ENCODE measurements at places on chromosomes 1 and 21. TPM values are rescaled to one million over a fixed set of nuclear protein-coding genes. Genes with fewer than 3 reads are reported as not detected.

Gene TNNT2
- 10.0 TPM for total RNA-seq

Gene KRTAP13-2
- total RNA-seq, result not detected

Gene DISP3
- total RNA-seq, result 30.2 TPM

Gene PGLYRP4
- total RNA-seq, result 0.27 TPM

Gene CD247
- 0.77 TPM for total RNA-seq

Gene TESK2
- total RNA-seq, result 4.8 TPM

Gene MCOLN2
- 0.71 TPM for total RNA-seq

Gene KCNE2
- total RNA-seq, result not detected

Gene ZC3H11A
- 160 TPM for total RNA-seq

Gene AGPAT3
- 74.8 TPM for total RNA-seq

Gene CHI3L1
- total RNA-seq, result 6.3 TPM

Gene DISC1
- total RNA-seq, result 37.0 TPM

Gene EDN2
- 1.6 TPM for total RNA-seq

Gene KAZN
- 22.5 TPM for total RNA-seq

Gene ATP1A4
- total RNA-seq, result 0.60 TPM

Gene CHI3L2
- total RNA-seq, result not detected
